ENCODE measurements at places on chromosomes 1 and 21.

GRCh38 chr1:14866911-14867612, 268.6 kb downstream of the KAZN start:
- DNase-seq: no peak

GRCh38 chr1:162633081-162633762, 958 bp downstream of the DDR2 start:
- no peak for DNase-seq

DNA sequence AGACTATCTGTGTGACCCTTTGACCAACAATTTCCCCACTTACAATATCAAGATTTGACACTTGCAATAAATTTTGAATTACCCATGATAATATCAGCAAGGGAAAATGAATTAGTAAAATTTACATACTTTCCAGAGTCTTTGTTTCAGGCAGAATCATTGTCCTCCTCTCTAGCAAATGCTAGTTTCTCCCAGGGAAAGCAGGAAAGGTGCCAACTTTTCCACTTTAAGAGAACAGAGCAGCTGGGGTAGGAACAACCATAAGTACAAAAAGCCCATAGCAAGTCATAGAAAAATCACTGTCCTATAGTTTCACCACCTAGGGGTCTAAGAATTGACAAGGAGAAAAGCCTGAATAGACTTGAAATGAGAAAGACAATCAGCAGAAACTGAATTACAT, 67.1 kb upstream of the GUCA2B start:
- DNase-seq: no peak

GRCh38 chr1:78547081-78547480, 56.3 kb downstream of the PTGFR start:
- DNase-seq: no peak

- no peak for DNase-seq
These were observed 13.0 kb downstream of the WNT9A start for GRCh38 chr1:227934476-227935313.

- no peak for DNase-seq
These were observed 53.2 kb downstream of the PTPRU start for GRCh38 chr1:29289493-29289892.

GRCh38 chr1:226526801-226527595, 21.6 kb upstream of the STUM start:
- no peak for DNase-seq

- DNase-seq: no peak
These were observed 216.1 kb upstream of the GRIK3 start for GRCh38 chr1:37250371-37250770.

GRCh38 chr1:89918127-89918793, 76.7 kb upstream of the ZNF326 start:
- no peak for DNase-seq

DNA sequence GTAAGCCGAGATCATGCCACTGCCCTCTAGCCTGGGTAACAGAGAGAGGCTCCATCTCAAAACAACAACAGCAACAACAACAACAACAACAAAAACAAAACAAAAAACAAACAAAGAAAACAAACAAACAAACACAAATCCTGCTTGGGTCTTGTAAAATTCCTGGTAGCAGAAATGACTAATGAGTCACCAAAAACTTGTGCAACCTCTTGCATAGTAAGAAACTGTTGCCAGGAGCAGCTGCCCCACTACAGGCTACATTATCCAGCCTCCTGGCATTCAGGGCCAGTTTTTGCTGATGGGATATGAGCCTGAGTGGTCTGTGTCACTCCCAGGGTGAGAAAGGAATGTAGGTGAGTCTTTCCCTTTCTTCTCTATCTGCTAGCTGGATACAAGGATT, 245.4 kb downstream of the TNR start:
- no peak for DNase-seq

GRCh38 chr1:153550827-153551500, 1.9 kb upstream of the S100A3 start:
- no peak for DNase-seq
